ENCODE measurements at places on chromosomes 4 and X.

DNA sequence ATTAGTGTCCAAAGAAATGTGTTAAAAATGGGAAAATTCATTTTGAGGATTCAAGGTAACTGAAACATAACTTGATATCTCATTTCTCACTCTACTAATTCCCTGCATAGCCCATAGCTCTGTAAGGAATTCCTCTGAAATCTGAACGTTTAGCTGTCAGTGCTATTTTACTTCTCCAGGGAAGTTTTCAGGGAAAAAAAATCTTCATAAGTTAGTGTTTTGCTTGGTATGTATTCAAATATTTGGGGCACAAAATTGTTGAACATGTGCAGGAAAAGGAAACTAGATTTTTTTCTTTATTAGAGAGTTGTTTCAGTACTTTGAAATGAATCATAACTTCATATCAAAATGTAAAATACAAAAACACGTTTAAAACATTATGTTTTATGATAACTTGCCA lies 891.4 kb downstream of the CENPC start:
- DNase-seq = no peak

GRCh38 chr4:52996261-52997131 lies 134.4 kb downstream of the RASL11B start:
- DNase-seq = peak; percentile 43

DNA sequence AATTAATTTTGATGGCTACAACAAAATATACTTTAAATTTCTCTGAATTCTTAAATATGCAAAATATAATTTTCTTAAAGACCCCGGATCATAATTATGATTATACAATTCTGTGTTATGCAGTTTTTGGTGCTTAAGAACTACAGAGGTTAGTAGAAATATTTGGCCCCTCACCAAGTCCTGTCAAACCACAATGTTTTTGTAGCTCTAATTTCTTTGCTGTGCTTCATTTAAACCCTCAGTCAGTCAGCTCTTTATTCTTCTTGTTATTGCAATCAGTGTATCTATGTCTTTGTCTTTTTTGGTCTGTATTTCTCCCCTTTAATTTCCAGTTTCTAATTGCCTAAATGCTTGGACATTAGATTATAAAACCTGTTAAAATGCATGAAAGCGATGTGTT lies 186.1 kb downstream of the CAMK2D start:
- peak; percentile 71 for DNase-seq

GRCh38 chrX:51893931-51894696 lies 691 bp downstream of the MAGED1 start:
- peak; percentile 27 for DNase-seq

- DNase-seq = no peak
These were observed 46.6 kb downstream of the TSPAN5 start for GRCh38 chr4:98611677-98612317.

DNA sequence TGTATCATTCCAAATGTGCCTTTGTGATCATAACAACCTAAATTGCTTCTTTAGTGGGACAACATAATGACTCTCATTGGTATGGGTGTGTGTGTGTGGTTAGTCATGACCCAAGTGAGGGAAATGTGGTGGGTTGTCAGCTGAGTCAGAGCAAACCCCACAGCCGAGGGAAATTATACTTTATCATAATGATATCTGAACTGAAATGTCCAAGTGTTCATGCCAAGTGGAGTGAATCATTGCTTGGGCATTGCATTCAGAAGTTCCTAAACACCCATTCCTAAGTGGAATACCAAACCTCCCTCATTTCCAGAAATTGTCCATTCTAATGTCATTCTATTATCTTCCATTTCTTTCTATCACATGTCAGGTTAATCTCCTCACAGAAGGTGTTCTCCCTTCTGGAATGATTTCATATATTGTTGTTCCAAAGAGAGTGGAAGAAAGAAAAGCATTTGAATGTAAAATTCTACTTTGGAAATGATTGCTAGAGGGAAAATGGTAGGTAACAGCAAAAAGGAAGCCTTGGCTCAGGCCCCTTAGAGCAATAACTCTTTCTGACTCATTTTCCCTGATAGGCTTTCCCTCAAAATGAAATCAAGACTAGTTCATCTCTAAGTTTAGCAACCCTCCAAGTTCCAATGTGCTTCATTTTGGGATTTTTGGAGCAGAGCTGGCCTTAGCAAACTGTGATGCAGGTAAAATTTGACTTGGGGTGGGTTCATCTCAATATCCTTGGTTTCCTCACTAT lies 230.7 kb upstream of the KCNIP4 start:
- DNase-seq = peak; percentile 97

- DNase-seq = no peak
These were observed 384.5 kb downstream of the NAF1 start for GRCh38 chr4:162782096-162782777.

GRCh38 chrX:13126775-13127174 lies 82.4 kb upstream of the FAM9C start:
- no peak for DNase-seq

GRCh38 chr4:42151568-42152506 lies 618 bp downstream of the BEND4 start:
- DNase-seq = no peak

DNA sequence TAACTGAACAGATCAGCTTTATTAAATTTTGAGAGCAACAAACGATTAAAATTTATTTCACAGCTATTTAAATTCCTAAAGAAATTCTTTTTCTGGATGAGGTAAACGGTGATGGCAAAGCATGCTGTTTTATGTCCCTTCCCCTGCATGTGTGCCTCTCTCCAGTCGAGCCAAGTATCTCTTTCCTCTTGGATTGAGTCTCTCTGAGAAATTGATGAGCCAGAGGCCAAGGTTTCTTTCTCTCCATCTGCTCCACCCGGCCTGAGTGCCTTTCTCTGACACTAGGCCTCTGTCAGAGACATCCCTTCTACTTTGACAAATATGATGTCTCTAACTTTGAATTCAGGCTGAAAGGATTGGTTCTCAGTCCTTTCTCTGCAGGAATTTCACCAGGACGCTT lies 42.6 kb upstream of the PARM1 start:
- DNase-seq = no peak

- DNase-seq = no peak
These were observed 708.7 kb downstream of the TECRL start for GRCh38 chr4:63700569-63700968.

GRCh38 chr4:1155314-1155713 lies 17.1 kb downstream of the SPON2 start:
- DNase-seq = no peak

GRCh38 chrX:72312311-72312940 lies 6.7 kb upstream of the CITED1 start:
- DNase-seq = no peak

DNA sequence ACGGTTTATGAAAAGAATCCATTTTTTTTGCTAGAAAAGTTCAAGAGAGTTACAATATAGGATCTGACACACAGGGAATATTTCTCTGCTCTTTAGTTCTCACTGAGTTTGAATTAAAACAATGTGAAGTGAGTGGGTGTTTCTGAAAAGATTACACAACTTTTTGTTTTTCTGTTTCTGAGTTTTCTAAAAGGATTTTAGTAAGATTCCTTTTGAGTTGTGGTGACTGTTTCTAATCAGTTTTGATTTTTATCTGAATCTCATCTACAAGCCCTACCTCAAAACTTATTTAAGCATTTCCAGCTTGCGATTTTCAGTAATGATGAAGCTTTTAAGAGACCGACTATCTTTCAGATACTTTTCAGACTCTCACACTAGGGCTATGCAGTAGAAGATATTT lies 141.7 kb downstream of the GPAT3 start:
- DNase-seq = no peak

GRCh38 chr4:15652191-15652590 lies 3.0 kb downstream of the FBXL5 start:
- no peak for DNase-seq

DNA sequence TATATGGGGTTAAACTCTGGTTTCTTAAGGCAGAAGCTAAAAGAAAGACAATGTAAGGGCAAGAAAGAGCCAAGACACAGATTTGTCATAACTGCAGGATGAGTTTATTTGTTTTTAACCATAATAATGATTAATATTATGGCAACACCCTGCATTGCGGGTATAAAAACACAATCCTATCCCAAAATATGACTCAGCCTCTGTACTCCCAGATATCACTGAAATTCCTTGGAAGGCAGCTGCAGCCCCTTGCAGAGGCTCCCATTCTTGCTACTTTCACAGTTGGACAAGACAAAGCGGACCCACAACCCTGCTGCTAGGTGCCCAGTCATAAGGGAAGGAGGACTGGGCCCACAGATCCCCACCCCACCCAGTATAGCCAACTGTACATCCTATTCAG lies 20.4 kb upstream of the FGF16 start:
- peak; percentile 83 for DNase-seq

Measured in LHCN-M2 (cell line).